ENCODE measurements at places on chromosomes 2 and 18.

GRCh38 chr2:201465524-201465971, 14.0 kb downstream of the STRADB start:
- no peak for DNase-seq

DNA sequence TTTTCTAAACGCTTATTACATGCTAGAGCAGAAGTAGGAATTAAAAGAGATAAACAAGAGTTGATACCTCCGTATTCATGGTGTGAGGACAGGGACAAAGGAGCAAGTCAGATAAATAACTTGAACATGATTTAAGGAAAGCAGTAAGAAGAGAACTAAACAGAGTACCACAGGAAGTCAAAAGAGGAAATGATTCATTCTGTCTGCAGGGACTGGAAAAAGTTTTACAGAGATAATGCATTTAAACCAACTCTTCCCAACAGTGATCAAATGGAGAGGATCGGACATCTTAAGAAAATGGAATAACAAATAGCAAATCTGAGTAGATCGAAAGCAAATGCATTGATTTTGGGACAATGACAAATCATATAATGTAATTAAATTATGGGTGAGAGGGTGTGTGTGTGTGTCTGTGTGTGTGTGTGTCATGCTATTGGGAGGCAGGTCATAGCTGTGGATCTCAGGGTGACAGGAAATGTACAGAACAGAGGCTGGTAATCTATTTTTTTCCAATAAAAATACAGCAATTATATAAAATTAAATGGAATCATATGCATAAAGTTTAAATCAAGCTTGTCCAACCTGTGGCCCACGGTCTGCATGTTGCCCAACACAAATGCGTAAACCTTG, 113.4 kb downstream of the MC4R start:
- DNase-seq, result peak; percentile 33

DNA sequence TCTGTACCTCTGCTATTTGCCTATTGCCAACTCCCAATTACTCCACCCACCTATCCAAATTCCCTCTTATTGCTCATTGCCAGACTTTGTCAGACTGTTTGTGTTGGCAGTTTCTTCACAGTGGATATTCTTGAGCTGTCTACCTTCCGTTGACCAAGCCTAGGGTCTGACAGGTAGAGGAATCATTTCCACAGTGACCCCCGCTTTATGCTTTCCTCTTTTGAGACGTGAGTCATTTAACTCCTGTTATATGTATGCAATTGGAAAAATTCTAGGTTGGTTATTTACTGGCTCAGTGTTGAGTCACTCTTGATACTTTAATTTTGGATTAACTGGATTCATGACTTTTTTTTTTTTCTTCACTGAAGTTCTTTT, 187.7 kb downstream of the IRS1 start:
- DNase-seq, result peak; percentile 97

DNA sequence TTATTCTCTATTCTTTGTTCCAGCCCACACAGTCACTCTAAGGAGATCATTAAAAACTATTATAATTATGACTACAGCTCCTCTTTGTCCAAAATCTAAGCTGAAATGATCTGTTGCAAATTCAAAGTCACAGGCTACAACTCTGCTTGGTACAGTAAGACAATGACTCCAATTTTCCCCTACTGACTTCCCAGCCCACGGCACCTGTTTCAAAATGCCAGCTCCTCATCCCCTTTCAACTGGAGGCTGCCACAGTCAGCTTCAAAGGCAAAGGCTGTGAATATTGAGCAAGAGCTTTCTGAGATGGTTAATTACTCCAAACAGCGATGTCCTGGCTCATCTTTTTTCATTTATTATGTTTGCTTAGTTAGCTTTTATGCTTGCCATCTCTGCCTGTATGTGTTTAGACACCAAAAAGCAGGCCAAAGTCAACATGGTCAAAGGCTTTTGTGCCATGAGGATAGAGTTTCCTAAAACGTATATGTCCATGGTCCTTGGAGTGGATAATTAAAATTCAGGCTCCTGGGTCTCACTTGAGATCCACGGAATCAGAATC, 141.1 kb downstream of the DOCK10 start:
- no peak for DNase-seq

DNA sequence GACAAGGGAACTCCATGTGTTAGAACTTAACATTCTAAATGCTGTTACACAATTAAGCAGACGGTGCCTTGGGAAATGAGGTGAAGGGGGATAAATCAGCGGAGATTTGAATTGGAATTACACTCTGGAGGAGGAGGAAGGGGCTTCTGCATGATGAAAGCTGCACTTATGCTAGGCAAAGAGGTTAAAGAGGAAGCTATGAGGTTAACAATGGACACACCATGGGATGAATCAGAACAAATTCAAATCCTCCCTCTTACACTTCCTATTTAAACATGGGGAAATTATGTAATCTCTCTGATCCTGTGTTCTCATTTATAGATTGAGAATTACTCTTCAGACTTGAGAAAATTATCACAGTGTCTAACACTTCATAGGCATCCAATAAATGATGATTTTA, 121.5 kb upstream of the SIX2 start:
- DNase-seq, result peak; percentile 33

DNA sequence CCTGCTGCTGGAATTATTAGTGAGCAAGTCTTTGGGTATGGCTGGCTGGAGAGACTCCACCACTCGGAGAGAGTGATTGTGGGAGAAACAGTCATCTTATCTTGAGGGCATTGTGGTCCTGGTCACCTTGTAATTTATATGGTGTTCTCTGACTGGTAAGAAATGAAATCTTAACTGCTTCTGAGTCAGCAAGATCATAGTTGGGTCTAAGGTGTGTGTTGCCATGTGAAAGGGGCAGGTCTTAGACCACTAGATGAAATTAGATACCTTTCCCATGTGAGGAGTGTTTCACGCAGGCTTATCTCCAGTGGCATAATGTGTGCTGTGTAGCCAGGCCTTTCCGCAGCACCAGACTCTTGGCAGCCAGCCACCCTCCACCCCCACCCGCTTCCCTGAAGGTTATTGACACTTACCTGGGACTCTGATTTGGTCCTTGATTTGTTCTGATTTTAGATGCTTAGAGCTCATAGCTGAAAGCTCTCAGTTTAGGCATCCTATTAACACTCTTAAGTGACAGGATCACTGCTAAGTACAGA, 7.7 kb downstream of the MAPRE3 start:
- DNase-seq, result peak; percentile 77

GRCh38 chr2:44843641-44844310, 97.7 kb upstream of the SIX3 start:
- no peak for DNase-seq

GRCh38 chr18:23926571-23926970, 88.0 kb upstream of the TTC39C start:
- DNase-seq, result no peak

GRCh38 chr2:197356136-197356535, 45.6 kb upstream of the ANKRD44 start:
- no peak for DNase-seq

DNA sequence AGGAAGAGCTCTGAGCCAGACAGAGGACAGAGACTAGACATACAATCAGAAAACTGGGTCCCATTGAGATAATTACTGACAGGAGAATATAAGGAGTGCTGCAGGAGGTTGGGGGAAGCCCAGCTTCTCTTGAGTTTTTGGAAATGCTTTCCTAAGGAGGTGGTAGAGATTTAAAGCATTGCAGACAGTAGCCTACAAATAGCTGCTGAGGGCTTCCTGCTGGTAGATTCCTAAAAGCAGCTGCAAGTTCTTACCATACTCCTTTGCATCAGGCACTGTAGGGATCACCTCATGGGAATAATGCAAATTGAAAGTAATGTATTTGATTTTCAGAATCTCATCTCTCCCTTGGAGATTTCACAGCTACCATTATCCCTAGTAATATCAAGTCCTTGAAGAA, 902.6 kb upstream of the GCFC2 start:
- no peak for DNase-seq

DNA sequence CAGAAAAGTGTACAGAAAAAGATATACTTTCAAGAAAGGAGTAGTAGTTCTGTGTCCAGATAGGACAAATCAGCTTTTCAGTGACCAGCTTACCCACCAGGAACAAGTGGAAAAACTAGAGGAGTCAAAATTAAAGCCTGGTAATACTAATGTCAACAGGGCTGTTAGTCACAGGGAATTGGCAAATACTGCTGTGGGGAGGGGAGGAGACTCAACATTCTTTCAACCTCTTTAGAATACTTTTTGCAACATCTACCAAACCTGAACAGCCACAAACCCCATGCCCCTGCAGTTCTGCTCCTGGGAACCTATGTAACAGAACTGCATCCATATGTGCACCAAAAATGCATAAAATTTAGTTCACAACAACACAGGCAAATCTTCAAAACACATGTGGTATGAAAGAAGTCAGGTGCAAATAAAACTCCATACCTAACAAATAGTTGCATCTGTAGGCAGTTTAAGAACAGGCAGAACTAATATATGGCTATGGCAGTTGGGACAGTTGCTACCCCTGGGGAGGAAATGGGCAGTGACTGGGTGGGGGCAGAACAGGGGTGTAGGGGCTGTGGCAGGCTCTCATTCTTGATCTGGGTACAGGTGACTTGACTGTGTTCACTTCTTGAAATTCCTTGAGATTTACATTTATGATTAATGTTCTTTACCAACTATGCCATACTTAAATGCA, 9.7 kb downstream of the CMPK2 start:
- peak; percentile 27 for DNase-seq

All from bronchial epithelial cell (primary cell).